ENCODE measurements at places on chromosomes 2 and 18. TPM values are rescaled to one million over a fixed set of nuclear protein-coding genes. Genes with fewer than 3 reads are reported as not detected.

DNA sequence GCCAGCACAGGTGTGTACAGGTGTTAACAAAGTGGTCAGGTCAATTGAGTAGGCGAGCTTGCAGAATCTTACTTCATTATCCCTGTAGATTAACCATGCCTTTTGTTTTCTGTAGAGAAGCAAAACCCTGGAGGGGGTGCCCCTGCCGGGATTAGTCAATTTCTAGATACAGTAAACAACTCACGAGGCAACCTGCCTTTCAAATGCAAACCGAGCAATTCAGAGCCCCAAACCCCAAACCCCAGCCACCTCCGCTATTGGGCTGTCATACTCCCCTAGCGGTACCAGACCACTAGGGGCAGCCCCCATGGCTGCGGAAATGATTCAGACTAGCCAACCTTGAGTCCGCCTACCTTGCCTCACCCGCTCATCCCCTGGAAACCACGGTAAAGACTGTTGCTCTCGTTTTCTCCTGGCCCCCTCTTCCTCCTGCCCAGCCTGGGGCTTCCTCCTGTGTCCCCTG is 61.4 kb upstream of the KIF5C start:
- H3K27ac ChIP-seq, result no peak overlapping the region
- no peak overlapping the region for H3K4me3 ChIP-seq

GRCh38 chr18:70822691-70823090 is 533.8 kb downstream of the SOCS6 start:
- H3K27me3 ChIP-seq, result no peaks in the 10 kb centered on the region
- no peak overlapping the region for H3K4me3 ChIP-seq
- H3K4me1 ChIP-seq, result no peaks in the 10 kb centered on the region
- no peaks in the 10 kb centered on the region for H3K36me3 ChIP-seq
- H3K27ac ChIP-seq, result no peak overlapping the region
- DNase-seq, result no peak

- H3K4me1 ChIP-seq, result no peaks in the 10 kb centered on the region
- no peaks in the 10 kb centered on the region for H3K27me3 ChIP-seq
- no peak overlapping the region for H3K27ac ChIP-seq
- no peak for DNase-seq
- H3K4me3 ChIP-seq, result no peak overlapping the region
Measured at GRCh38 chr2:226890286-226890685, 54.4 kb downstream of the RHBDD1 start.

Gene TUBA3E
- not detected for total RNA-seq

DNA sequence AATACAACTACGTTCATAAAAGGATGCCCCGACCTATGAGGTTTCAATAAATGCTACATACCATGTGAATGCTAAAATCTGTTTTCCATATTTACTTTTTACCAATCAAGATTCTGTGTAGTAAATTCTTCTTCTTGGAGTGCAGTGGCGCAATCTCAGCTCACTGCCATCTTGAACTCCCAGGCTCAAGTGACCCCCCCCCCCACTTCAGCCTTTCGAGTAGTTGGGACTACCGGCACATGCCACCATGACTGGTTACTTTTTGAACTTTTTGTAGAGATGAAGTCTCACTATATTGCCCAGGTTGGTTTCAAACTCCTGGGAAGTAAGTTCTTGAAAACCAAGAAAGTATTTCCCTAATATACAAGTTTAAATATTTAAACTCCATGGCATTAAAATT is 14.4 kb upstream of the USP34 start:
- H3K4me3 ChIP-seq, result no peak overlapping the region
- H3K27ac ChIP-seq, result no peak overlapping the region
- H3K36me3 ChIP-seq, result peaks cover 78% of the 10 kb centered on the region
- no peak for DNase-seq
- H3K4me1 ChIP-seq, result no peaks in the 10 kb centered on the region

DNA sequence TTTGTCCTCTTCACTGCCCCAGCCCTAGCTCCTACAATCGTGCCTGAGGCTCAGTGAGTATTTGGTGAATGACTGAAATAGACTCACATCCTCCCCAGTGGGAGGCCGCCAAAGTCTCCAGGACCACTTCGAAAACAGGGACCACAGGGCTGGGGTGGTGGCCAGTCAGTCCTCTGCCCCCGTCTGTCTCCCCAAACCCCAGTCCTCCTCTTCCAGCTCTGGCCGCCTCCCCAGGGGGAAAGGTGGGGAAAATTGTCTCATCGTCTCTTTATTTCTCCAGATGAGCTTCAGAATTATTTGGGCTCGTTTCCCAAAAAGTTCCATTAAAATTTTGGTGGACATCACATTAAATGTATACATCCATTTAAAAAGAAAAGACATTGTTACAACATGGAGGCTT is 43.5 kb downstream of the NPPC start:
- H3K27ac ChIP-seq, result no peak overlapping the region
- H3K27me3 ChIP-seq, result no peaks in the 10 kb centered on the region
- no peaks in the 10 kb centered on the region for H3K36me3 ChIP-seq
- no peak for DNase-seq
- no peak overlapping the region for H3K4me3 ChIP-seq

GRCh38 chr2:39642051-39642718 is 23.5 kb upstream of the TMEM178A start:
- no peaks in the 10 kb centered on the region for H3K27me3 ChIP-seq
- H3K27ac ChIP-seq, result no peak overlapping the region
- H3K4me3 ChIP-seq, result no peak overlapping the region
- DNase-seq, result no peak

- no peaks in the 10 kb centered on the region for H3K27me3 ChIP-seq
- H3K4me1 ChIP-seq, result no peaks in the 10 kb centered on the region
- DNase-seq, result no peak
- H3K36me3 ChIP-seq, result peaks cover 10% of the 10 kb centered on the region
Measured at GRCh38 chr18:79299272-79299671, 96.5 kb upstream of the NFATC1 start.
